Panc1 (cell line): ENCODE measurements at places on chromosomes 5 and 9.
A peak's percentile ranks its signal among the peaks of the same experiment; 100 is the strongest.

DNA sequence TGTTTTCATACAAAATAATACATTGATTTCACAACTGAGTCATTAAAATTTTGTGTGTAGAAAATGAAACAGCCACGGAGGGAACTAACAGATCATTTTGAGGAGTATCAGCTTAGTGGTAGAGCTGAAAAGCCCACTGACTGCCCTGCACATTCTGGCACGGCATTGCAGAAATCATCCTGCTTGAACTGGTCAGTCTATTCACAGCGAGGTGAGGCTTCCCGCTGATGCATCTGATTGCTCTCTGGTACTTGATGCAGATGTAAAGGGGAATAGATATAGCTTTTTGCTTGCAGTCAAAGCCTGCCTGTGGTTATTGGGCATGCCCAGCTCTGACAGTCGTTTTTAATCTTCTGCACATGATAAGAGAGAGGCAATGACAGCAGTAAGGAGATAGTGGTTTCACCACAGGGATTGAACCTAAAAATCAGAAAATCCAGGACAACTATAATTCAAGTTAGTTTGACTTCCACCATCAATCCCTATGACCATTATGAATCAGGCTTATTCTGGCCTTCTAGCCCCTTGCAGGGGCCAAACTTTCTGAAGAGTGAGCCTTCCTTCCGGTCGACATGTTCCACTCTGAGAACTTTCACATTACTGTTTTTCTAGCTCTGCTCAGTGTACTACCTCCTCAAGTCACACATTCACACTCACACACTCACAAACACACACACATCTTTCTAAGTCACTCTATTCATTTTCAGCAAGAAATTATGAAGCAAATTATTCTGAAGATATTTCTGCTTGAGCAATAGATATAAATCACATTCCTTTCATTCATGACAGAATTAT, 782.8 kb upstream of the NUDT12 start:
- no peak for DNase-seq

DNA sequence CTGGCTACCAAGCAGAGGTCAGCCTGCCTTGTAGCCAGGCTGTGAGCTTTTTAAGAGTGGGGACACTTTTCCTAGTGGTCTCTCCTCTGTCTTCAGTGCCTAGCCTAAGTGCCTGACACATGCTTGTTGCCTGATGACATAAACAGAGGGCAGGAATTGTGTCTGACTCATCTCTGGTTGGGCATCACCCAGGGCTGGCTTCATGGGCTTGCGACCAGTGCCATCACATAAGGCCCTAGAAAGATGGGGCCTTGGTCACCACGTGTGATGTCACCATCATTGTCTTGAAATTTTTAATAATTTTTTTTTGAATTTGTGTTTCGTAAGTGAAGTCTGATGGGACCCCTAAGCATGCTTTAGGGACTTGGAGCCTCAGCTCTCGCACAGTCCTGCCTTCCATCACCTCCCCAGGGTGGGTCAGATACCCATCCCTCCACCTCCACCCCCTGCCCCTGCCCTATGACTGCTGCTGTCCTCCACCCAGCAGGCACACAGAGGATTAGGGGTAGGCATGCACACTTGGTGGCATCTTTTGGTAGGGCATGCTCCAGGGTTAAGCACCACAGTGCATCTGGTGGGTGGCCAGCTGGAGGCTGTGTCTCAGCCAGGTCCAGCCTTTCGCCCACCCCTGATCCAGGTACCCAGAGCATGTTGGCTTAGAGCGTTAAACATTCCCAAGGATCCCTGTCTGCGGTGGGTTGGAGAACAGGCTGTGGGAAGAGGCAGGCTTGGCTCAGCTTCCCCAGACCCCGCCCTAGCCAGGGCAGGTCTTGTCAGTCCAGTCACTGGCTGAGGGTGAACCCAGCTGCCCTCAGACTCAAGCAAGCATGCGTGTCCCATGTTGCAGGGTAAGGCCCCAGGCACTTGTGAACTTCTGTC, 80.1 kb upstream of the SH3PXD2B start:
- DNase-seq = peak; percentile 15

DNA sequence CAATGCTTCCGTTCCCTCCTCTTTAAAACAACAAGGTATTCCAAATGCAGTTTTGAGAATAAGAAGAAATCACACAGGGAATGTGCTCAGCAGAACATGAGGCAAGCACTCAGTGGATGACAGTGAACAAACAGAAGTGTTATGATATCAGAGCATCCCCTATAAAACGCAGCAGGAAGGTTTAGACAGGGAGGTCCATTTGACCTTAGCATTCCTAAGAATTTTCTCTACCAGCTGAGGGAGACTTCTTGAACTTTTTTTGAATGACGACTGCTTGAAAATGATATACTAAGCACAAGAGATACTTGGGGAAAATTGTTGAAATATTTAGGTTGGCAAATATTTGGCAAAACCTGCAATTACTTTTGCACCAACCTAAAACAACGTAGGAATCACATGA, 3.9 kb downstream of the AMACR start:
- no peak for DNase-seq

- DNase-seq = no peak
These were observed 72.0 kb upstream of the CKMT2 start for GRCh38 chr5:81161012-81161601.

DNA sequence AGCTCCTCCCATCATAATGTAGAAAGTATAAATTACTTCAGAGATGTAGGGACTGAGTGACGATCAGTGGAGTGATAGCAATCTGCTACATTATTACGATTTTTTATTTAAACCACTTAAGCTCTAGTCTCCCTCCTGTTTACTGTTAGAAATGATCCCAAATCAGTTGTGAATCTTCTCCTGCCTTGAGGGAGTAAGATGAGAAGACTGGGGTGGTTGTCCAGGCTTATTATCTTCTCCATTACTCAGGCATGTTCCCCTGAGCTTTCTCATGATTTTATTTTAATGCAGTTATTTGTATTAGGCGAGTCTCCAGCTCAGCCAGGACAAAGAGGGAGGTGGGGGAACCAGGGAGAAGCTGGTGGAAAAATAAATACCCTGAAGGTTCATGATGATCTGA, 48.2 kb upstream of the CTNNA1 start:
- DNase-seq = no peak

DNA sequence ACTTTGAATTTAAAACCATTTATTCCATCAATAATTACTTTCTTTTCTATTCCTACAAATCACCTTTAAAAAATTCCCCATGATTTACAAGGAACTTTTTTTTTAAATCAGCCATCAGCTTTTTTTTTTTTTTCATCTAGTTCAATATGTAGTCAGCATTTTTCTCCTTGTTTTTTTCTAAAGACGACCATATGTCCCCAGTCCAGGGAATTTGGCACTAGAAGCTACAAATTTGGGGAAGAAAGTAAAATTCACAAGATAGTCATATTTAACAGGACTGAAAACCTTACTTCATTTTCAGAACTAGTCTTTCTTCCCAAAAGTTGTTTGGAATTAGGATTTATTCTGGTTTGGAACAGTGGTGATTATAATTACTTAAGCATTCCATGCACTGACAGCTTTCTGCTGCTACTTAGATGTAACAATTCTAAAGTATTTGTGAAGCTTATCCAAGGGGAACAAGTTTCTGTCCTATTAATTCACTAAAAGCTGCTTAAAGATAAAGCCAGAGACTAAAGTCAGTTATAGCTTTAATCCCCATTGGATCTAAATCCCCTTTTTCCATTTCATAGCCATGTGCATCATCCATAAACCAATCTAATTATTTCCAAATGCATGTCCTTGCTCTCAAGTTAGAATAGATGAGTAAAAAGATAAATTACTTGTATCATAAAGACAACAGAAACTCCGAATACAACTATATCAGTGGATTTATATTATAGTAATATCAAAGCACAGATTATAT, 7.4 kb upstream of the SNCAIP start:
- DNase-seq = no peak

DNA sequence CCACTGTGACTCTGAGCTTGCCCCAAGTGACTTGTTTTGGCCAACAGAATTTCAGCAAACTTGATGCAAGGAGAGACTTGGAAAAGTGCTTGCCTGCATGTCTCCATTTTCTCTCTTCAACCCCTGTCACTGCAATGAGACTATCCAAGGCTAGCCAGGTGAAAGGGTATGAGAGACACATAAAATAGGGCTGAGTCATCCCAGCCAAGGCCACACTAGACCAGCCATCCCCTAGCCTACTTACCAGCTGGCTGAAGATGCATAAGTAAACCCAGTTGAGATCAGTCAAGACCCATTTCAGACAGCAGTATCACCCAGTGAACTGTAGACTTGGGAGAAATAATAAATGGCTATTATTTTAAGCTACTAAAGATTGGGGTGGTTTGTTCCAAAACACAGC, 52.9 kb upstream of the VLDLR start:
- DNase-seq = no peak

DNA sequence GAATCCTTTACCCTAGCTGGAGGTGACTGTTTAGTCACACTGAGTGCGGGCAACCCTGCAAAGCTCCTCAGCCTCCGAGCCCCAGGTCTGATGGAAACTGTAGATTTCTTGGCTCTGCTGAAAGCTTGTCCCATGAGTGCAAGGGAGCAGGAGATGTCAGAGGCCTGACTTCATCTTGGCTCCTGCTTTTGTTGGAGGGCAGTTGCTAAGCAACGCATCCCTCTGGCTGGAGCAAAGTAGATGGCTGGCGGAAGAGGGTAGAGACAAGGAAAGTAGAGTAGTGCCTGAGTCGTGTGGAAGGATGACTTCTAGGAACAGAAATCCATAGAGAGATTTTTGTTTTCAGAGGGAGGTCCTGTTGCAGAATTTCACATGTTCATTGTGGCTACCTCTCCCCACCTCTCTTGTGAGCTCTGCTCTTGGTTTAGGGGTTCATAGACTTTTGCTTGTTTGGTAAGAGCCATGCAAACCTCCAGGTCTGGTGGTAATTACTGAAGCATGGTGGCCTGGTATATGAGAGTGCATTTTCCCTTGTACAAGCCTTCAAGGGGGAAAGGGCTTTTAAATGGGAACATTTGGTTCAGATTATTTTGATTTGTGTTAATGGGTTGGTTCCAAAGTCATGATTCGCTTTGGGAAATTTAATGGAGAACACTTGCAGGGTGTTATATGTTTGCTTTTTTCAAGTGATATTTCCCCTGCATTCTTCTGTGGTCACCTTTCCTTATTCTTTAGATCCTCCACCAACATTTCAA, 71.5 kb downstream of the ARHGAP26 start:
- no peak for DNase-seq

- DNase-seq = no peak
These were observed 15.4 kb downstream of the IARS1 start for GRCh38 chr9:92278110-92278509.

GRCh38 chr5:371811-372555, 50.5 kb downstream of the AHRR start:
- DNase-seq = no peak

DNA sequence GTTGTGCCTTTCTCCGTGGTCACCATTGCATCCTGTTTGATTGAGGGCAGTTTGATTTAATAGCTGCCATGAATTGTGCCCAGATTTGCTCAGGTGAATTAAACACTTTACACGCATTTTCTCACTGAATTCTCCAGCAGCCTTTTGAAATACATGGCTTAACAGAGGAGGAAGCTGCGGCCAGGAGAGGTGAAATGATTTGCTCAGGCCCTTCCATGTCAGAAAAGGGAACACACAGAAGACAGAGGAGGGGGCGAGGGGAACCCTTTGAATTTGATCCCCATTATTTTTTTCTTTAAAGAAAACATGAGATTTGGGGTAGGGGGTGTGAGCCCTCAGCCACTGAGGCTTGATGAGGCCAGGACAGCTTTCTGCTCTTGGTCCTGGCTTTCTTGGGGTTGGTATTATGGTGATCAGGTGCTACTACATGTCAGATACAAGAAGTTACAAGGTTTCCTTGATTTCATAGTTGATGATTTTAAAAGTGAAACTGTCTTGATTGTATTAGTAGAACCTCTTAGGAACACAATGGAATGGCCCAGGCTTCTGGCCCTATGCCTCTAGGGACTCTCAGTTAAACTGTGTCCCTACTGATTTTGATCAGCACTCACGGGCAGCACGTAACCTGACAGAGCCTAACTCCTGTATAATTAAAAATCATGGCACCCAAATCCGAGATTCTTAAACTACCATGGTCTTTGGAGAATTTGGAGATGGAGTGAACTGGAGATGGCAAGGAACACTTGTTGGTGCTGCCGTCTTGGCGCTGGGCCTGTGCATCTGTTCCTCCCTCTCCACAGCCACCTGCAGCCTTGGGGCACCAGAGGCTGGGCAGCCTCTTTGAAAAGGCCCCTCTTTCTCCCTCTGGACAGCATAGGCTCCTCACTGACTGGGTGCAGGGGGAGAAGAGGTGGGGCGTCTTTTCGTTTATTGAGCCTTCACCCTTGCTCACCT, 107.9 kb downstream of the TRIO start:
- no peak for DNase-seq
